ENCODE measurements at places on chromosomes 6 and 20. TPM values are rescaled to one million over a fixed set of nuclear protein-coding genes. Genes with fewer than 3 reads are reported as not detected.

GRCh38 chr6:156687789-156688619 is 89.2 kb upstream of the ARID1B start:
- DNase-seq, result no peak

DNA sequence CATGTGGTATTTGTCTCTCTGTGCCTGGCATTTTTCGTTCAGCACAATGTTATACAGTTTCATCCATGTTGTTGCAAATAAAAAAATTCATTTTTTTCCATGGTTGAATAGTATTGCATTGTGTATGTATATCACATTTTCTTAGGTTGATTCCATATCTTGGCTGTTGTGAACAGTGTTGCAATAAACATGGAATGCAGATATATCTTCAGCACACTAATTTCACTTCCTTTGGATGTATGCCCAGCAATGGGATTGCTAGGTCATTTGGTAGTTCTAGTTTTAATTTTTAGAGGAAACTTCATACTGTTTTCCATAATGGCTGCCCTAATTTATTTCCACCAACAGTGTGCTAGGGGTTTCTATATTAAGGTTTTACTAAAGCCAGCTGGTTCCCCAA is 52.6 kb downstream of the GFRAL start:
- no peak for DNase-seq

DNA sequence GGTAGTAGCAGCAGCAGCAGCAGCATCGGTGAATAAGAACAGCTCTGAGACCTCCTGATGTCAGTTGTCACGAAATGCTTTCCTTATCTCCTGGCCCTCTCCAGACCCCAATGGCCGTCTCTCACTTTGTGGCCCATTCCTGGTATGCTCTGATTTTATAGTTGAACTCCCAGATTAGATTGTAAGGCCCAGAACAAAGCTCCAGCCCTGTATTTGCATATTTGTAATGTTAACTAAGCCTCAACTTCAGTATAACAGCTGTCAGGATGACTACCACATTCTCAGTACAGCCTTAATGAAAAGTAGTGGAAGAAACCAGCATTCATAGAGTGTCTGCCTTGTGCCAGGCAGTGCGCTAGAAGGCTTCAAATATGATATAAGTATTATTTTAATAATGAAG is 180.9 kb downstream of the SASH1 start:
- DNase-seq, result no peak

DNA sequence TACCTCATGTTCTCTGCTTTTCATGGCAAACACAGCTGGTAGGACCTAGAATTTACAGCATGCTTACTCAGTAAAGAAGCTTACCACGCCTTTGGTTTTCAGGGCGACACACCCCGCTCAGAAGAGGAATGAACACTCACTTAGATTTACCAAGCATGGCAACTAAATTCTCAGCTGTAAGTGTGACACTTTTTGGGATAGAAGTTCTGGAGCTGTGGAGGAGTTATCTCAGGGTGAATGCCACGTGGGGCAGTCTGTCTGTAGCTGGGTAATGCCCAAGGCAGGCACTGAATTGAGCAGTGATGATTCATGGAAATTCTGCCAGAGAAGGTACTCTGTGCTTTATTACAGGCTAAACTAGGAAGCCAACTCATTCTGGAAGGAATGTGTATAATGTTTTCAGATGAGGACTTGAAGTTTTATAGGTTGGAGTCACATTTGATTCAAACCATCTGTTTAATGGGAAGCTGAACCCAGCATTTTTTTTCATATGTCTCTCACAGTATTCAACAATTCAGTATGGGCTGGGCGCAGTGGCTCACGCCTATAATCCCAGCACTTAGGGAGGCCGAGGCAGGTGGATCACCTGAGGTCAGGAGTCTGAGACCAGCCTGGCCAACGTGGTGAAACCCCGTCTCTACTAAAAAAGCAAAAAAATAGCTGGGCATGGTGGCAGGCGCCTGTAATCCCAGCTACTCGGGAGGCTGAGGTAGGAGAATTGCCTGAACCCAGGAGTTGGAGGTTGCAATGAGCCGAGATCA is 3.5 kb upstream of the PRIM2 start:
- DNase-seq, result no peak

GRCh38 chr6:148570456-148570855 is 176.4 kb upstream of the UST start:
- no peak for DNase-seq

Gene ADGRF4
- total RNA-seq, result not detected

Gene BACH2
- total RNA-seq, result 78.0 TPM

All from activated naive CD8-positive, alpha-beta T cell treated with anti-CD3 and anti-CD28 coated beads for 36 hours (primary cell).